ENCODE measurements at places on chromosomes 5 and 9.

- no peak for DNase-seq
Measured at GRCh38 chr5:32116574-32117313, 57.4 kb downstream of the GOLPH3 start.

- DNase-seq, result no peak
Measured at GRCh38 chr5:30100929-30101328, 1092.6 kb upstream of the CDH6 start.

DNA sequence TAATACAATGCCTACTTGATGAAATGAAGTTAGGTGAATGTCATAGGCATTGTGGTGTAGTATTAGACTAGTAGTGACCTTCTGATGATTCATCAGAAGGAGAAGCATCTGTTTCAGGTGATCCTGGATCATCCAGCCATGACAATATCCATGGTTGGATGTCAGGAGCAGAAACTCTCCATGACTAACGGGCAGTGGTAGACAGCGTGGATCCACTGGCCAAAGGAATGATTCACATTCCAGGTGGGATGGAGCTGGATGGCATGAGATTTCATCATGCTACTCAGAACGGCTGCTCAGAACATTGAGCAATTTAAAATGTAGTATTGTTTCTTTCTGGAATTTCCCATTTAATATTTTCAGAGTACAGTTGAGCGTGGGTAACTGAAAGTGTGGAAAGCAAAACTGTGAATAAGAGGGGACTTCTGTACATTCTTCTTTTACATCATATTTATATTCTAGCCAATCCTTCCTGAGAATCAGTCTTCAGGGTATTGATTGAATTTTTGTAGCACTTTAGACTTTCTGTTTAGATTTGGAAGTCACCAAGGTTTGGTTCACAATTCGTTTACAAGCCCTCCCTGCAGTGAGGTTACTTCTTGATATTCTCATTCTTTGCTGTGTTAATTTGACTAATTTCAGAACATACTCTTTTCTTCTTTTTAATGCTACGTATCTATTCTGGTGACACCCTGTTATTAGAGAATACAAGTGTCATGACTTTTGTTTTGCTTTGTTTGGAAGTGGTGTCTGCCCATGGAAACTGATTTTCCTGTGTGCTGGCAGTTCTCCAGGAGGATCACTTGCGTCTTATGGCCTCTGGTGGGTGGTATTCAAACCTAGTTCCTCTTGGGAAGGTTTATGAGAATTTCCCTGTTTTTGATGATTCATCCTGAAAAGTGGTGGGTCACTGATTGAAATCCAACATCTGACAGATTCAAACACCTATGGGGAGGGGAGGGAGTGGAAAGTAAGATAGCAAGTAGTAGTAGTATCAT, 12.2 kb upstream of the CLINT1 start:
- DNase-seq, result no peak

- peak; percentile 68 for DNase-seq
Measured at GRCh38 chr9:36407122-36407723, 7.2 kb upstream of the RNF38 start.

GRCh38 chr5:154702477-154702876, 52.7 kb upstream of the LARP1 start:
- no peak for DNase-seq
